Activated CD8-positive, alpha-beta memory T cell treated with anti-CD3 and anti-CD28 coated beads for 1 hour (primary cell): ENCODE measurements at places on chromosomes 4 and X.

DNA sequence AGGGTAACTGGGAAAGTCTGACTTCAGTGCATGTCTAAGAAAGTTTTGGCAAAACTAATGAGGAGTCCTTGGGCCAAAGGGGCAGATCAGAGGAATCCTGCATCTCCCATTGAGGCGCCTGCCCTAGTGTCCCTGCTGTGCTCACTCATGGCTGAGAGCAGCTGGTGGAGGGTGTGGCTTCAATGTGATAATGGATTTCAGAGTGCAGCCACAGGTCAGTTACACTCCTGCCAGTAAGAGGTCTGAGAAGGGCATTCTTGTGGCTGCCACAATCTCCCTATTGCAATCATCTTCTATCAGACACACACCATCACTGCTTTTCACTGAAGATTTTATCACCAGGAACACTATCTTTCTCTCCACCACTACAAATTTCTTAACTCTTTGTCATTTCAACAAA lies 457.1 kb downstream of the MID1IP1 start:
- DNase-seq, result no peak

- no peak for DNase-seq
Measured at GRCh38 chr4:161160718-161161117, 1003.1 kb downstream of the FSTL5 start.

DNA sequence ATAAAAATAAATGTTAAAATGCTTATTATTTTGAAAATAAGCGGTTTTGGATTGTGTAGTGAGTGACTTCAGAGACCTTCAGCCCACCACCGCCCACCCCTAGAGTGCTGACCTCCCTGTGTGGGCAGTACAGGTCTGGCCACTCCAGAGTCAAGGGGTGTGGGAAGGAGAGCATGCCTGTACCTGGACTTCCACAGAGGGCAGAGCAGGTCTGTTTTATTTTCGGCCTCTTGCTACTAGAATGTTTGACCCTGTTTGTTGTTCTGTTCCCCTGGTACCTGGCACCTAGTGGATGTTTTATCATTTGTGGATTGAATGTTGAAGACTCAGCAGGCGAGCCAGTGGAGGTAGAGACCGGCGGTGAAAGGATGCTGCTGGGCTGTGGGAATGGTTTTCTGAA lies 14.3 kb downstream of the PIGG start:
- DNase-seq, result no peak

GRCh38 chr4:16032396-16032770 lies 51.4 kb downstream of the PROM1 start:
- DNase-seq, result no peak

DNA sequence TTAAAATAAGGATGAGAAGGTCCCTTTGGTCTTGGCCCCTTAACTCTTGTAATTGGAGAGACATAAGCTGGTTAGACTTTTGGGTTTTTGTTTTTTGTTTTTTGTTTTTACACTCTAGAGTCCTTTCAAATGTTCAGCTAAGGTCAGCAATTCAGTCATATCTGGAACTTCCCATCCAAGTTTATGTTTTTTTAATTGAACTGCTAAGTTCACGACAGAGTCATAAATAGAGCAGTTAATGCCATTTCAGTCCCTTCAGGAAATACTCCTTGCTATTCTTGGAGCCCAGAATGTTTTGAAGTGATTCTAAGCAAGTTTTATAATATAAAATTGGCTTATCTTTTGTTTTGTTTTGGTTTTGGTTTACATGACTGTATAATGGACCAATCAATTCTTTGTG lies 329.4 kb upstream of the PABPC4L start:
- DNase-seq, result no peak

- no peak for DNase-seq
Measured at GRCh38 chrX:130299279-130300009, 30.7 kb upstream of the ZNF280C start.

DNA sequence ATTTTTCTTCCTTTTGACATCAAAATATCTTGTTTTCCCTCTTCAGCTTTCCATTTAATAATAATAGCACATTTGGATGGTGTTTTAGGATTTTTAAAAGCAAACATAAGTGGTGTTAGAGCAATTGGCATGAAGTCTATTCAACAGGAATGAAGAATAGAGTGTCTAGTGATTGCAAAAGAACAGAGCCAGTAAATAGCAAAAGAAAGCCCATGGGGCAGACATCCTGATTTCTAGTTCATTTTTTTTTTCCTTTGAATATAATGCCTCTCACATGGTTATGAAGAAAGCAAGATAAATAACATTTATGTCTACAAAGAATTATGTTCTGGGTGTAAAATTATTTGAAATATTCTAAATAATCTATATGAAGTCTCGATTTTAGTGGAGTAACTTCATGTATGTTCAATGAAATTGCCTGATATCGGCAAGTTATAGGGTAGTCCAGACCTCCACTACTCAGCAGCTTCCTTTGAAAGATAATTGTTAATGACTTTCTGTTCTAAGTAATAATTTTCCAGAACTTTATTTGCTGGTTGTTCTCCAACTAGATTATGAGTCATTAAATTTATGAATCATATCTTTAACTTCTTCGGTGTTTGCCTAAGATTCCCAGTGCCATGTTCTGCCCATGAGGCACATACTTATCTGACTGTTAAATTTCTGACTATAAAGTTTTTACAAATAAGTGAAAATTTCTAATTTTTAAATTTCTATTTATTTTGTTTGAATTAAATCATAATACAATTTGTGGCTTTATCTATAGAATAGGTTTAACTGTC lies 587.9 kb downstream of the TLL1 start:
- no peak for DNase-seq
